Activated CD4-positive, alpha-beta memory T cell treated with anti-CD3 and anti-CD28 coated beads, Interleukin-2, amount 10 ng/mL, durations not matched to agents 7 days and 5 days (primary cell): ENCODE measurements at places on chromosomes 6 and 20. TPM values are rescaled to one million over a fixed set of nuclear protein-coding genes. Genes with fewer than 3 reads are reported as not detected.

EYA4 gene
- not detected for total RNA-seq

YTHDF1 gene
- total RNA-seq, result 36.8 TPM

BTNL2 gene
- total RNA-seq, result not detected

NTSR1 gene
- total RNA-seq, result not detected

PEX3 gene
- total RNA-seq, result 15.9 TPM

ZNF311 gene
- total RNA-seq, result 0.65 TPM

TMX4 gene
- total RNA-seq, result 73.6 TPM

KCNK5 gene
- total RNA-seq, result 9.2 TPM

STMND1 gene
- not detected for total RNA-seq

- DNase-seq, result no peak
Observed at GRCh38 chr20:58976061-58976730, 4.9 kb upstream of the NELFCD start.

DNA sequence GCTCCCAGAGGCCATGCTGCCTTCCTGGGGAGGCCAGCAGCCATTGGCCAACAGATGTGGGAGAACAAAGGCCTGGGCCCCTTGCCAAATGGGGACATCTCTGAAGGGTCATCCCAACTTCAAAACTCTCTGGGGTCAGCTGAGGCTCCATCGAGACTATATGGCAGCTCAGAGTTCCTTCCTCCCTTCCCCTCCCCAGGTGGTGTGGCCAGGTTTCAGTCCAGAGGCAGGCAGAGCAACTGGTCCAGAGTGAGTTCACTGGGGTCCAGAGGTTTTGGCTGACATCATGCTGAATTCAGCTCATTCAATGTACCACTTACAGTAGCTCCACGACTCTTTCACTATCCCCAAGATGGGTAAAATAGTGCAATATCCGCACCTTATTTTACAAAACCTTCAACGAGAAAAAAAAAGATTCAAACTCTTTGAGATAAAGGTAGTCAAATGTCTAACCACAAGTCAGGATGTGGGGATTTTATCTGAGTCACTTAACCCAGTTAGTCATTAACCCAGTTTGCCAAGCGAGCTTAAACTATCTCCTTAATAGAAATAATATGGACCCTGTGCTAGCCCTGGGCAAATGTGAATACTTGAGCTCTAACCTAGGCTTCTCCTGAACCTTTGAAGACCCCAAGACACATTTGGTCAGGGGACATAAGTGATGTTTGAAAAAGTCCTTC is 108.4 kb upstream of the PLEKHG1 start:
- peak; percentile 25 for DNase-seq

DNA sequence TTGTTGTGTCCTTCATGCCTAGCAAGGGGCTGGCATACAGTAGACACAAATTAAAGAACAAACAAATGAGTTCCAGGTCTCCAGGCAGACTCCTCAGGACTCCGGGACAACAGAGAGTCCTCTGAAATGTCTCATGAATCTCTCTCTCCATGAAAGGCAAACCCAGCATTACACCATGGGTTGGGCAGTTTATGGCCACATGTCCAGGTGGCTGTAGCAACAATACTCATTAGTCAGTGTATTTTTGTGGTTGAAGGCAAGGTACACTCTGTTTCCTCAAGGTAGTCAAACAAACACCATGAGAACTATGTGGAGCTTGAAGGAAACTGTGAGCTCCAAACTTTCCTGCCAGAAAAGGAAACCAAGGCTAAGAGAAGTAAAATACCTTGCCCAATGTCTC is 62.2 kb downstream of the KCNB1 start:
- DNase-seq, result no peak

- no peak for DNase-seq
Observed at GRCh38 chr20:17594443-17594842, 24.6 kb downstream of the DSTN start.

- no peak for DNase-seq
Observed at GRCh38 chr6:150877928-150878327, 12.4 kb downstream of the MTHFD1L start.

- no peak for DNase-seq
Observed at GRCh38 chr6:35368038-35368887, 25.9 kb downstream of the PPARD start.

DNA sequence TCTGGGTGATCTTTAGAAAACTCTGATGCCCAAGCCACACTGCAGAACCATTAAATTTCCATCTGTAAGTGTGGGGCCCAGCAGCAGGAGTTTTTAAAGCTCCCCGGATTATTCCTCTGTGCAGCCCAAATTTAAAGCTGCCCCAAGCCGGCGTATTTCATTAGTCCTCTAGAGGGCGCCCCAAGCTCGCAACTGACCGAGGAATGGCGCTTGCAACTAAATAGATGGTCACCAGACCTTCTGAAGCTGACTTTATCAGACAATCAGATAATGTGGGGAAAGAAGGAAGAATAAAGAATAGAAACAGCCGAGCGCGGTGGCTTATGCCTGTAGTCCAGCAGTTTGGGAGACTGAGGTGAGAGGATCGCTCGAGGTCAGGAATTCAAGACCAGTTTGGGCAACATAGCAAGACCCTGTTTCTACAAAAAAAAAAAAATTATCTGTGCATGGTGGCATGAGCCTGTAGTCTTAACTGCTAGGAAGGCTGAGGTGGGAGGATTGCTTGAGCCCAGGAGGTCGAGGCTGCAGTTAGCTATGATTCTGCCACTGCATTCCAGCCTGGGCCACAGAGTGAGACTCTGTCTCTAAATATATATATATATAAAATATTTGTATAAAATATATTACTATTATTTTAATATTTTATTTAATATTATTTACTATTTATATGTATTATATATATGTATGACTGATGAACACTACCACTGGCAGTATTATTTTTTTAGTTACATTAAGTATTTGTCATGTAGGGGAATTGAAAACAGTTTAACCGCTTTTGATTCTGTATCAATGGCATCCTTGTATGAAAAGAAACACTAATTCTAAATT is 56.0 kb downstream of the OTOR start:
- DNase-seq, result peak; percentile 54

- no peak for DNase-seq
Observed at GRCh38 chr20:5886788-5887187, 63.5 kb downstream of the TRMT6 start.

DNA sequence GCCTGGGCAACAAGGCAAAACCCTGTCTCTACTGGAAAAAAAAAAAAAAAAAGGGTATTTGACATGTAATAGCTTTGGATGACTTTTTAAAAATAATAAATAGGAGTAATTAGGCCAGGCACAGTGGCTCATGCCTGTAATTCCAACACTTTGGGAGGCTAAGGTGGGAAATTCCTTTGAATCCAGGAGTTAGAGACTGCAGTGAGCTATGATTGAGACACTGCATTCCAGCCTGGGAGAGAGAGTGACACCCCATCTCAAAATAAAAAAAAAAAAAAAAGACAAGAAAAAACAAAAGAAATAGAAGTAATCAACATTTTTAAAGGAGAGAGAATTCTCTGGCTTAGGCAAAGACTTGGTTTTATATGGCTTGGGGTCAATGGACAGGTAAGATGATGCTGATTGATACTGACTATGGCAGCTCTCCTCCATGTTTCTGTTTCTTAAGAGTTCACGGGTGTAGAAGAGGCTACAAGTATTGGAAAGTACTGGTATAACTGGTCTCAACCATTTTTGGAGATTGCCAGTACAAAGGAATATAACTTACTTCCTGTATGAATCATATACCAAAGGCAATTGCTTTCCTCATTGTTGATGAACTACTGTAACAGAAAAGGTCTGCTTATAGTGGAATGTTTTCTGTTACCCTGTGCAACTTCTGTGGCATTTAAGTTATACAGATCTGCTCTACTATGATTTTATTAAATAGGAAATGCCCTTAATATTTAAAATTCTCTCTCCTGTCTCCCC is 10.1 kb downstream of the MAP3K5 start:
- no peak for DNase-seq

GRCh38 chr6:12258191-12258590 is 32.0 kb upstream of the EDN1 start:
- DNase-seq, result no peak

- DNase-seq, result no peak
Observed at GRCh38 chr6:135496800-135497411, 634 bp downstream of the AHI1 start.

- no peak for DNase-seq
Observed at GRCh38 chr6:102150549-102150948, 757.0 kb downstream of the GRIK2 start.

DNA sequence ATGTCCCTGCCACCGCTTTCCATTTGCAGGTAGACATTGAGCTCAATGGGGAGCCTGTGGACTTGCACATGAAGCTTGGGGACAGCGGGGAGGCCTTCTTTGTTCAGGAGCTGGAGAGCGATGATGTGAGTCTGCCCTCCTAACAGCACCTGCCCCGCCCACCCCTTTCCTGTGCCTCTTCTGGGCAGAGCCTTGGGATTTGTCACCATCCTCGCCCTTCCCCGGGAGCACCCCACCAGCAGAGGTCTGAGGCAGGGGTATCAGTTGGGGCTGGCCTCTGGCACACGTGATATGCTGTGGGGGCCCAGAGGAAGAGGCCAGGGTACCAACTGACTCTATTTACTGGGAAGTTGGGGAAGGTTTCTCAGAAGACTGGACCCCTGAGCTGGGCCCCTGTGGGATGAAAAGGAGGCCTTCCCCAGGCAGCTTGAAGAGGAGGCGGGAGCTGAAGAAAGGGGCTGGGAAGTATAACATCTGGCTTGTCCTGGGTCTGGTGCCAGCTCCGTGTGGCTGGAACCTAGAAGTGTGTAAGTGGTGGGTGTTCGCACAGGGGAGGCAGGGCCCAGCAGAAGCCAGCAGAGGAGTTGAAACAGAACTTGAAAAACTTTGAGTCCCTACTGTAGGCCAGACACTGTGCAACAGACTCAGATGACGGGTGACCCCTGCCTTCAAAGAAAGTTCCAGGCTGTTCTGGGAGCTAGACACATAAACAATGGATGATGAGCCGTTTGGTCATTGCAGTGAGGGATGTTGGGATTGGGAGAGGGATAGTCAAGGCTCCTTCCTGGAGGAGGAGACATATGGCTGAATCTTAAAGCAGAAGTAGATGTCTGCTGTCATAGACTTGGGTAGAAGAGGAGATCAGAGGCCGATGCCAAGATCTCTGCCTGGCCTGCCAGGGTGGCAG is 7.2 kb downstream of the LPIN3 start:
- no peak for DNase-seq

- DNase-seq, result peak; percentile 89
Observed at GRCh38 chr6:107674995-107675738, 148.9 kb downstream of the SCML4 start.

- DNase-seq, result no peak
Observed at GRCh38 chr6:53937461-53937860, 142.7 kb downstream of the LRRC1 start.

DNA sequence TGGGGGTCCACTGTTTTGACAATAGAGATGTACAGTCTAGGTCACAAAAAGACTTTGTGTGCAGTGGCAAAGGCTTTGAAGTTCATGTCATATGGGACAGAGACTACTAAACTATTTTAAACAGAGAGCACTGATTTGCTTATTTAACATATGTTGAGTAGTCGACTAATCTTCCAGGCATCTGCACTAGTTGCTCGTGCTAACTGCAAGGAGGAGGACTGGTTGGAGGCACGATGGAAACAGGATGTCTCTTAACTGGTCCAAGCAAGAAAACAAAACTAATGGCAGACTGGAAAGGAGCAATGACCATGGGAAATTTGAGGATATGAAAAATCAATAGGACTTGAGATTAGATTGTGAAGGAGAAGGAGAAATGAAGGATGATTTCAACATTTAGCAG is 28.5 kb upstream of the ERVFRD-1 start:
- DNase-seq, result no peak
